ENCODE measurements at places on chromosomes 16 and 17.

DNA sequence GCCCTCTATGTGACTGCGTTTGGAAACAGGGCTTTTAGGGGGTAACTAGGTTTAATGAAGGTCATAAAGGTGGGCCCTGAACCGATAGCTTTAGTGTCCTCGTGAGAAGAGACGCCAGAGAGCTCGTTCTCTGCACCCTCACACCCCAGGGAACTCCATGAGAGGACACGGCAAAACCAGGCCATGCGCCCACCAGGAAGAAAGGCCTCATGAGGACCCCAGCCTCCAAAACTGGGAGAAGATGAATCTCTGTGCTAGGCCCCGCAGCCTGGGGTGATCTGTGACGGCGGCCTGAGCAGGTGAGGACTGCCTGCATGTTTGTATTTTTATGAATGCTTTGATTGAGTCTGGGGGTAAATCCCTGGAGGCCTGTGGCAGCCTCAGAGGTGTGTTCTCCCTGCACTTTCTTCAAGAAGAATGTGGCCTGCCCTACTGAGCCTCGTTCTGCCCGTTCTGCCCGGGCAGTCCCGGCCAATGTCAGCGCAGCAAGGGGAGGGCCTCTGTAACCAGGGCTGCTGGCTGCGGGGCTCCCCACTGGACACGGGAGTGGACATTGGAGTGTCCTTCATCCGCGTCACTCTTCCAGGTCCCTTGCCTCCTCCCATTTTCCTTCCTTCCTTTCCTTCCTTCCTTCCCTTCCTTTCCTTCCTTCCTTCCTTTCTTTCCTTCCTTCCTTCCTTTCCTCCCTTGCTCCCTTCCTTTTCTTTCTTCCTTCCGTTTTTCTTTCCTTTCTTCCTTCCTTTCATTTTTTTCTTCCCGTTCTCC, 6.8 kb upstream of the RNF213 start:
- peak; percentile 17 for DNase-seq

GRCh38 chr17:77049440-77049839, 91.3 kb upstream of the SEC14L1 start:
- no peak for DNase-seq

- DNase-seq, result no peak
Measured at GRCh38 chr16:51549836-51550235, 398.8 kb upstream of the SALL1 start.

GRCh38 chr17:35074711-35075707, 11.5 kb upstream of the RFFL start:
- DNase-seq, result no peak

DNA sequence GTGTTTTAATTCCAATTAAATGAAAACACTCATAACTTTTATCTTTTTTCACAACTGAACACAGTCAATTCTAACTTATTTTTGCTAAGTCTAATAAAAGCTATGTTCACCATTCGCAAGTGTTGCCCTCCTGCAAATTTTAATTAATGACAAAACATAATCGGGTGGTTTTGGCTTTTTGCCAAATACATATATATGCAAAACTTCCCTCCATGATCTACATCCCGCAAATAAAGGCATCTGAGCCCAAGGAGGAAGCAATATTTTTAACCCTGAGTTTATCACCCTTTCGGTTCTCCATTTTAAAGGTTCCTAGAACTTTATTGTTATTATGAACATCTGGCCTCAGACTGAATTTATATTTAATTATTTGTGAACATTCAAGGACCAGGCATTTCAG, 507.9 kb downstream of the CDH13 start:
- no peak for DNase-seq

GRCh38 chr17:50064253-50065001, 8.5 kb downstream of the ITGA3 start:
- no peak for DNase-seq
